ENCODE measurements at places on chromosomes 7 and 10. TPM values are rescaled to one million over a fixed set of nuclear protein-coding genes. Genes with fewer than 3 reads are reported as not detected.

WNT8B gene
- not detected for total RNA-seq

ZNF117 gene
- 9.9 TPM for total RNA-seq

CXCL12 gene
- total RNA-seq, result 83.5 TPM

TLX1 gene
- not detected for total RNA-seq

FAM241B gene
- total RNA-seq, result not detected

SLC26A5 gene
- total RNA-seq, result not detected

CLEC5A gene
- total RNA-seq, result 0.52 TPM

MMRN2 gene
- total RNA-seq, result 25.6 TPM

SLIT1 gene
- under 0.01 TPM for total RNA-seq

OR13A1 gene
- total RNA-seq, result not detected

EPDR1 gene
- total RNA-seq, result 63.2 TPM

TLL2 gene
- total RNA-seq, result 0.52 TPM

PIK3AP1 gene
- 6.3 TPM for total RNA-seq

NRAP gene
- total RNA-seq, result 27.1 TPM

BEND7 gene
- total RNA-seq, result 6.8 TPM

ADGRA1 gene
- under 0.01 TPM for total RNA-seq

CLRN3 gene
- total RNA-seq, result 0.52 TPM

SLC16A12 gene
- 1.6 TPM for total RNA-seq

RPEL1 gene
- total RNA-seq, result not detected

ERVW-1 gene
- total RNA-seq, result not detected

AP1S1 gene
- total RNA-seq, result 27.7 TPM

SPDYE9 gene
- total RNA-seq, result not detected

FBXL15 gene
- 3.1 TPM for total RNA-seq

CYP26A1 gene
- total RNA-seq, result 0.52 TPM

SDK1 gene
- 3.7 TPM for total RNA-seq

STOX1 gene
- 3.7 TPM for total RNA-seq

GTPBP4 gene
- 14.1 TPM for total RNA-seq

CCL26 gene
- total RNA-seq, result not detected

GRK5 gene
- 12.5 TPM for total RNA-seq

MOGAT3 gene
- not detected for total RNA-seq

CFAP46 gene
- total RNA-seq, result not detected

NEUROD6 gene
- total RNA-seq, result not detected

PDK4 gene
- 13.0 TPM for total RNA-seq

CCDC172 gene
- total RNA-seq, result not detected

RBP3 gene
- not detected for total RNA-seq

FAM237B gene
- not detected for total RNA-seq

ATRNL1 gene
- 7.8 TPM for total RNA-seq

PRKG1 gene
- 44.9 TPM for total RNA-seq

FOXI2 gene
- not detected for total RNA-seq

HIP1 gene
- total RNA-seq, result 12.5 TPM

CTNNA3 gene
- 24.0 TPM for total RNA-seq

LIPN gene
- not detected for total RNA-seq

FZD1 gene
- 11.5 TPM for total RNA-seq

TFR2 gene
- 1.0 TPM for total RNA-seq

CALHM2 gene
- total RNA-seq, result 4.7 TPM

SEMA3E gene
- total RNA-seq, result 1.0 TPM

TCF7L2 gene
- 33.9 TPM for total RNA-seq

IL6 gene
- total RNA-seq, result not detected

RAPGEF5 gene
- total RNA-seq, result 29.7 TPM

BTBD16 gene
- total RNA-seq, result not detected

CDNF gene
- 1.0 TPM for total RNA-seq

OPTN gene
- 13.0 TPM for total RNA-seq

OR6B1 gene
- total RNA-seq, result not detected

NFE2L3 gene
- under 0.01 TPM for total RNA-seq

EPHB6 gene
- 1.0 TPM for total RNA-seq

Data from skeletal muscle tissue (tissue), 5 donors.